ENCODE measurements at places on chromosomes 7 and 10.
A peak's percentile ranks its signal among the peaks of the same experiment; 100 is the strongest.

GRCh38 chr10:119724593-119725516 is 995 bp upstream of the INPP5F start:
- no peak for DNase-seq

DNA sequence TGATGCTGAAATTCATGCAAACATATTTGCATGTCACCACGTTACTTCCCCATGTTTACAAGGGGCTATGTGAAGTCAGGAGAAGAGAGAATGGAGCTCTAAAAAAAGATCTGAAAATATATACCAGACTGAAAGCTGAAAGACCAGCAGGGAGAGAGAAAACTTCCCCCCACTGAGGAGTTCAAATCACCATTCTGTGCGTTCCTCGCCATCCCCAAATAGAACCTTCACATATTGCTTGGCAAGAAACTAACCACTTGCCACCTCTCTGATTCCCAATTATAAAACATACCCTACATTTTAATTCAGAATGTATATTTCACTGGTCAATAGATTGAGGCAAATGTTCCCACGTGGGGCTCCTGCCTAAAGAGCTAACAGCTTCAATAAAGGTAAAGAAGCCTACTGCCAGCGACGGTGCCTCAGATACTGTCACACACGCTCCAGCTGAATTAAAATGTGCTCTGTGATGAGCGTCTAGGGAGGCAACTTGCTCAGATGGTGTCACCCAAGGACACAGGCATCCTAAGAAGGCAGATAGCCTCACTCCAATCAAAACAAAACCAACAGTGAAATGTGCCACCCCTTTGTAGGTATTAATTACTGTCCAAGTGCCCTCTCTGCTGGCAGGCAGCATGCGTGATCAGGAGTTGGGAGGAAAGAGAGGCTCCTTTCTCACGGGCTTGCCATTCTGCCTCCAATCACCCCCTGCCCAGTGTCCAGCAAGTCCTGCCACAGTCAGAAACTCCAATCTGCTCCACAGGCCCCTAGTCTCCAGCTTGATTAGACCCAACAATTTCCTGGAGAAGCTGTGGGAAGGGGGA is 298.2 kb downstream of the GRID1 start:
- no peak for DNase-seq

- DNase-seq = no peak
Observed at GRCh38 chr10:103979530-103979929, 12.6 kb downstream of the SLK start.

GRCh38 chr10:118980870-118981269 is 48.6 kb upstream of the NANOS1 start:
- DNase-seq = no peak

DNA sequence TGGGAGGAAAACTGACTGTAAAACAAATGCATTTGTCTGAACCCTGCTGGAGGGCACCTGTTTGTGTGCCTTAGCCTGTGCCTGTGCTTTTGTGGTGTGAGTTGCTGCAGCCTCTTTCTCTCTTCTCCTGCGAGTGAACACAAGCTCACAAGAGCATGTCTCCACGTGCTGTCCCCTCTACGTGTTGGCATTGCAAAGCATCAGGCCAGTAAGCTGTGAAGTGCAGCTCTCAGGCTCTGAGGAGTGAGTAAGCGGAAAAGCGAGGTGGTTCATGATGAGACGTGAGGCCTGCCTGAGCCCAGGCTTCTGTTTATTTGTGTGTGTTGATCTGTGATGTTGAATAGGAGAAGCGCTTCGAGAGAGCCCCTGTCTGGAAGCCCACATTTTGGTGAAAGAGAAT is 85.6 kb upstream of the PDCD4 start:
- DNase-seq = no peak

GRCh38 chr10:19629567-19629966 is 186.7 kb upstream of the PLXDC2 start:
- DNase-seq = no peak

- DNase-seq = no peak
Observed at GRCh38 chr10:128186959-128187787, 61.0 kb upstream of the MKI67 start.

- DNase-seq = no peak
Observed at GRCh38 chr10:132538790-132539421, 1.3 kb downstream of the INPP5A start.

- no peak for DNase-seq
Observed at GRCh38 chr10:96910488-96911395, 78.6 kb downstream of the LCOR start.

DNA sequence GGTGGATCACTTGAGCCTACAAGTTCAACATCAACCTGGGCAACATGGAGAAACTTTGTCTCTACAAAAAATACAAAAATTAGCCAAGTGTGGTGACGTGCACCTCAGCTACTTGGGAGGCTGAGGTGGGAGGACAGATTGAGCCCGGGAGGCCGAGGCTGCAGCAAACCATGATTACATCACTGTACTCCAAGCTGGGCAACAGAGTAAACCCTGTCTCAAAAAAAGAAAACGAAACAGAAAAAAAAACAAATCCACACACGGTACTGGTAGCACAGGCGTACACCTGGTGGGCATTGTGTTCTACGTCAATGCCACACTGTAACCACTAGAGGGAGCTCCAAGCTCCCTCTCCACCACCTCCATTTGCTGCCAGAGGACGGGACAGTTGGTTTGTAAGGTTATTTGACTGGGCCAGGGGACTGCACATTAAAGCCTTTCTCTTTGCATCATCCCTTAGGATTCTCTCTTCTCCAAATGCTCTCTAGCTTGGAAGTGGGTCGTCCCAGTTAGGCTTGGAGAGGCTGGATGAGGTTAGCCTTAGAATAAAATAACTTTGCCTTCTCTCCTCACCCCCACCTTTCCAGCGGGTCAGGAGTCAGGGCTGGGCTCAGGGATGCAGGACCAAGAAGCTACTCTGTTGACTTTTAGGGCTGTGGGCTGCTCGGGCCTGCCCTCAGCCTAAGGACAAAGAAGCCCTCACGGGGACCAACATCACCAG is 130.8 kb downstream of the SORBS1 start:
- peak; percentile 8 for DNase-seq

DNA sequence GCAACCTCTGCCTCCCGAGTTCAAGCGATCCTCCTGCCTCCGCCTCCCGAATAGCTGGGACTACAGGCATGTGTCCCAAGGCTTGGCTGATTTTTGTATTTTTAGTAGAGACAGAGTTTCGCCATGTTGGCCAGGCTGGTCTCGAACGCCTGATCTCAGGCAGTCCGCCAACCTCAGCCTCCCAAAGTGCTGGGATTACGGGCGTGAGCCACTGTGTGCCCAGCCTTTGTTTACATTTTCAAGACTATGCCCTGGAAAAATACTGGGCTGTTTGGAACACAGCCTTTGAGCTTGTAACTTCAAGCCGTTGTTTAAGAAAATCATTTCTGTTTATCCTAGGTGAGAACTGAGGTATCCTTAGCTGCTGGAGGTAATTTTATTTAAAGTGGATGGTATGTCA is 1.9 kb downstream of the ZKSCAN1 start:
- no peak for DNase-seq

DNA sequence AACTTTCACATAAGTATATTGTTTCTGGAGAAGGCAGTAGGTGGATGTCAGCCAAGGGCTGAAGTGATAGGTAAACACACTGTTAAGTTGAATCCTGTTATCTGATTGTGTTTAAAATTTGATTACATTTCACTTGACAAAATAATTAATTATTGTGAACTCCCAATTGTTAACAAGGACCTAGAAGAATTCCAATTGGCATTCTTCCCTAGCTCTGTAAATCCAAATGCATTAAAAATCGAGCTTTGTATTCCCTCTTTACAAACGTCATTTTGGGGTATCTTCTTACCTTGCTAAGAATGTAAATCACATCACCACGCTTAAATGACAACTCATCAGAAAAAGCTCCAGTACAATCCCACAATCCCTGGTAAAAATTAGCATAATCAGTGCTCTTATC is 179.9 kb downstream of the SKAP2 start:
- DNase-seq = no peak

DNA sequence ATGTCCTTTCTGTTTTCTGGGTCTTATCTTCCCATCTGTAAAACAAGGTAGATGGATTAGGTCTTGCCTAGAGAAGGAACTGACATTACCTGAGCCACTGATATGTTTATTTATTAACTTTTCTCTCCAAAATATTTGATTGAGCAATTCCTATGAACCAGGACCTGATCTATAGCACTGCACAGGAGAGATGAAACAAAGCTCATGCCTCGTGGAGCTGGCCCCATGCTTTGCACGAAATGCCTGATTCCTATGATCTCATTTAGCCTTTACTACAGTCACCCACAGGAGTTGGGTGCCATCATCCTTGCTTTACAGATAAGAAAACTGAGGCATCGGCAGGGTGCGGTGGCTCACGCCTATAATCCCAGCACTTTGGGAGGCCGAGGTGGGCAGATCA is 48.2 kb upstream of the ZMIZ1 start:
- no peak for DNase-seq

DNA sequence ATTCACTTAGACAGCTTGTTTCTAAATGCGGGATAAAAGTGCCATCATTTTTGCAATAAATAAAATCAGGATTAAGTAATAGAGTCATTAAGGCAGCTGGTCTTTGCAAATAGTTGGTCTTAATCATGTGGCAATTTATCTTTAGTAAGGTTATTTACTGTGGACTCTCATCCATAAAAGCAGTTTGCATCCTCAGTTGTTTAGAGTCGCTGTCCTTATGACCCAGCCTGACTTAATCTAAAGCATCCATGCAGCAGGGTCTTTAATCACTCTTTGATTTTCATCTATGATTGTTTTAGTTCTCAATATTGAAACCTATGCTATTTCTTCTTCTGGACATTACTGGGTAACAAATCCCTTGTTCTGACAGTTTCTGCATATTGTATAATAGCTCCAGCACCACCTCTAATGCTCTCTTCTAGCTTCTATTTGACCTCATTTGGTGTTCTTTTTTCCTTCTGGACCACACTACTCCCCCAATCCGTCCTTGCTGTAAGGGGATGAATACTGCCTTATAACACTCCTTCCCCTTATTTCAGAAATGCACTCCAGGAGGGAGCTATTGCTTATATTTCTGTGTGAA is 95.0 kb downstream of the CD36 start:
- no peak for DNase-seq

GRCh38 chr10:132332433-132332754 is 401 bp downstream of the LRRC27 start:
- no peak for DNase-seq

DNA sequence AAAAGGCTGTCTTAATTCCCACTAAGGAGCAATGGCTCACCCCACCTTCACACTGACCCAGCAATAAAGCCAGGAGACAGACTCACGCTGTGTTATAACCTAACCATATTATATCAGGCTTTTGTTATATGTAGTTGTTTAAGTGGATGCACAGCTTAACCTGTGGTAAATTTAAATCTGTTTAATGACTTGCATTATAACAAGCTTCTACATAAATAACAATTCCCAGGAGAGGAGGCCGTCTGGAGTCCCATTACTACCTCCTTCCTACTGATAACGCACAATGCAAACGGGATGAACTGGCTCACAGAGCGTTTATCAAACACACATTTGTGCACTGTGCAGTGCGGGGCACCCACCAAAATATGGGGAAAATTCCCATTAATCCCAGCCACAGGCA is 102.1 kb upstream of the MGMT start:
- no peak for DNase-seq

DNA sequence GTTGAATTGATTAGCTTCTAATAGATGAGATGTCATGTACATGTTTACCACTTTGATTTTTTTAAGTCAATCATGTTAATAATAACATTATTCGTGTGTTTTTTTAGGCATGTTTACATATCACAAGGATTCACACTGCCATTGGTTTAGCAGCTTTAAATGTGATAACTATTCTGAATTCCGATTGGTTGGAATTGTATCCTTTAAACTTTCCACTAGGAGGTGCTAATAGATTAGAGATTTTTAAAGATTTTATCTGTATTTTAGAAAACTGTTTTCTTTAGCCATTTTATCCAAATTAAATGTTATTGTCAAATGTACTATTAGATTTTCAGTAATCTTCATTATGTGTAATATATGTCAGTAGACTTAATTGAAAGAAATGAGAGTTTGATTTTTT is 83.2 kb downstream of the HECTD2 start:
- DNase-seq = no peak

- no peak for DNase-seq
Observed at GRCh38 chr10:114068054-114068707, 24.5 kb downstream of the ADRB1 start.

DNA sequence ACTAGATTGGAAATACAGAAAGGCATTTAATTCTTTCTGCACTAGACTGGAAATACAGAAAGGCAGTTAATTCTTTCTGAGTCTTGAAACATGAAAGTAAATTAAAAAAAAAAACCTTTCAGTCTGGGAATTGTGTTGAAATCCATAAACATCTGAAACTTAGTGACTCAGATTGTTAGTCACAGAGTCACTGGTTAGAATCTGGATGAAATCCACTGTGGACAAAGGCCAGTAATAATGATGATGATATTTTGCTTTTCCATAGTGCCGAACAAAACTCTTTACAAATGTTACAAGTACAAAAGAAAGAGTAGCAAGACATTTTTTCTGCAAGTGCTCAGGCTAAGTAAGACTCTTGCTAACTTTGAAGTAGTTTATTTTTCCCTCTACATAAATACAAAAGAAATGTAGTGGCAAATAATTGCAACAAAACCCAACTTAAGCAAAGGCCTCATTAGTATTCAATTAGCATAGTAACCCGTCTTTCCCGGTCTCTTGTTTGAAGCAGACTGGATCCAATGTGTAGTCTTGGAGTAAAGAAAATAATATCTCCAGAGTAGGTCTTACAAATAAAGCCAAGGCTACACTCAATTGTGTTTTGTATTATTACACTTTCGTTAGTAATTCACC is 5.8 kb upstream of the PRTFDC1 start:
- DNase-seq = no peak

GRCh38 chr10:110035070-110035921 is 27.5 kb downstream of the ADD3 start:
- DNase-seq = no peak

- DNase-seq = no peak
Observed at GRCh38 chr10:86286236-86287109, 80.1 kb downstream of the GRID1 start.

Measured in stimulated activated CD4-positive, alpha-beta T cell treated with anti-CD3 and anti-CD28 coated beads, Interleukin-12 subunit alpha, Interleukin-12 subunit beta, amount 100 ng/mL, for 48 hours (primary cell).